ENCODE measurements at places on chromosomes 4 and X.

DNA sequence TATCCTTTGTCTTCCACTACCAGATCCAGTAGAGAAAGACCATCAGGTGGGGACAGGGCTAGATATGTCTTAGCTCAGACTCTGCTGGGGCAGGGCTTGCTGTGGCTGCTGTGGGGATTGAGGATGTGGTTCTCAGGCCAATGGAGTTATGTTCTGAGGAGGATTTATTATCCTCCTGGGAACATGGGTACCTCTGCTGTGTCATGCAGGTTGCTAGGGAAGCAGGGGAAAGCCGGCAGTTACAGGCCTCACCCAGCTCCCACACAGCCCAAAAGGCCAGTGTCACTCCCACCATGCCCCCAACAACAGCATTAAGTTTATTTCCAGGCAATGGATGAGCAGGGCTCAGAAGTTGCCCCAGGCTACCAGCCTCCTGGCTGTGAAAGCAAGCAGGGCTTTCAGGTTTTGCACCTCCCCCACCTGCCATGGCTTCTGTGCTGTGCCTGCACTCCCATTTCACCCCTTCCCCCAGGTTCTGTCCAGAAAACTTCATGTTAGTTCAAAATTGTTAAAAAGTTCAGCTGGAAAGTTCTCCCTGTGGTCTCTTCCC is 879.9 kb downstream of the ARAP2 start:
- no peak for DNase-seq

- no peak for DNase-seq
These were observed 4.9 kb downstream of the LYAR start for GRCh38 chr4:4284827-4285618.

GRCh38 chrX:115547448-115547847 is 13.5 kb upstream of the PLS3 start:
- DNase-seq, result no peak

- no peak for DNase-seq
These were observed 187.7 kb downstream of the GPAT3 start for GRCh38 chr4:83723609-83724008.

DNA sequence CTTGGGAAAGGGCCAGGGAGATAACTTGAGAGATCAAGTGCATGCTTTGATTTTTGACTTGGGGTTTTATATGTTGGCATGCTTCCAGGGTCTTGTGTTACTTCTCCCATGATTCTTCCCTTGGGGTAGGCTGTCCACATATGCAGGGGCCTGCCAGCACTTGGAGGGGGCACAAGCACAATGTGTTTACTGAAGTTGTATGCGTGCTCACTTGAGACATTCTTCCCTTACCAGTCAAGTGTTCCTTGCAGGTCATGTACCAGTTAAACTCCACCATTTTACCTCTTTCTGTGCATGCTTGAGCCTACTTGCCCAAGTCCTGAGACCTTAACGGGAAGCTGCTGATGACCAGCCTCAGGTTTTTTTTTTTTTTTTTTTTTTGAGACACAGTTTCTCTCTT is 1880.5 kb downstream of the ARAP2 start:
- no peak for DNase-seq

GRCh38 chr4:34066126-34066525 is 2178.2 kb downstream of the ARAP2 start:
- DNase-seq, result no peak

DNA sequence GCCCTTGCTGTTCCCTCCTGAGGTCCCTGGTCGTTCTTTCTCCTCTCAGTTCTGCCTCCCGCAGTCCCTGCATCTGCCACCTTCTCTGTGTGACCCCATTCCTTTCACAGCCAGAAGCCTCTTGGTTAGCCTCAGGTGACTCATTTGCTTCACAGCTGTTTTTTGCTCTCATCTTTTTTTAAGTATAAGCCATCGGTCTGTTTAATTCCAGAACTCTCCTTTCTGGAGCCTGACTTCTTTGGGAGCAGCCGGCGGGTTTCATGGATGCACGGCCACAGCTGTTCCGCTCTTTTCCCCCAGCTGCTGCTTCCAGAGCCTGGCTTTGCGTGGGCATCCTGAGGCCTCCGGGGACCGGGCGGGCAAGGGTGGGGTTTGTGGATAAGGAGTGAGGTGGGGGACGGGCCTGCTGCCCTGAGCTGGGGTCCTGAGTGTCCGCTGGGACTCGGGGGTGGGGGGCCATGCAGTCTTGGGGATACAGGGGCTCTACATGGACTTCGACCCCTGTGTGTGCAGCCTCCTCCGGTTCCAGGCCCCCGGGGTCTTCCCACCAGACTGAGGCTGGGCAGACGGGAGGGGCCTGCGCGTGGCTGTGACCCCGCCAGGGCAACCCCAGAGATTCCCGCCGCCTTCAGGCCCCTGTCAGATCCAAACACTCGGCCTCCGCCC is 46.7 kb downstream of the PCGF3 start:
- DNase-seq, result no peak

- peak; percentile 67 for DNase-seq
These were observed 77.9 kb downstream of the EGF start for GRCh38 chr4:109990261-109991257.

DNA sequence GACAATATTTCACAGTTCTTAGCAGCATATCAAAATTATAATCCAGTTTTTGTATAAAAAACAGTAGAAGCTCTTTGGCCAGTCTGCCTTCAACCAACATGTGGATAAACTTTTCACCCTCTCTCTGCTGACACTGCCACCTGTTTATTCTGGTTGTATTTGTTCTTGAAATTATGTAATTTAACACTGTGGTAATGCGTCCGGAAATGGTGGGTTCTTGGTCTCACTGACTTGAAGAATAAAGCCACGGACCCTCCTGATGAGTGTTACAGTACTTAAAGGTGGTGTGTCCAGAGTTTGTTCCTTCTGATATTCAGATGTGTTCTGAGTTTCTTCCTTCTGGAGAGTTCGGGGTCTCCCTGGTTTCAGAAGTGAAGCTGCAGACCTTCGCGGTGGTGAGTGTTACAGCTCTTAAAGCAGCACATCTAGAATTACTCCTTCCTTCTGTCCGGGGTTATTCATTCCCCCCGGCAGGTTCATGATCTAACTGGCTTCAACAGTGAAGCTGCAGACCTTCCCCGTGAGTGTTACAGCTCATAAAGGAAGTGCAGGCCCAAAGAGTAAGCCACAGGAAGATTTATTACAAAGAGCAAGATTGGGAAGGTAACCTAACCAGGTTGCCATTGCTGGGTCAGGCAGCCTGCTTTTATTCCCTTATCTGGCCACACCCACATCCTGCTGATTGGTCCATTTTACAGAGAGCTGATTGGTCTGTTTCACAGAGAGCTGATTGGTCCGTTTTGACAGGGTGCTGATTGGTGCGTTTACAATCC is 15.7 kb downstream of the FAM184B start:
- no peak for DNase-seq

DNA sequence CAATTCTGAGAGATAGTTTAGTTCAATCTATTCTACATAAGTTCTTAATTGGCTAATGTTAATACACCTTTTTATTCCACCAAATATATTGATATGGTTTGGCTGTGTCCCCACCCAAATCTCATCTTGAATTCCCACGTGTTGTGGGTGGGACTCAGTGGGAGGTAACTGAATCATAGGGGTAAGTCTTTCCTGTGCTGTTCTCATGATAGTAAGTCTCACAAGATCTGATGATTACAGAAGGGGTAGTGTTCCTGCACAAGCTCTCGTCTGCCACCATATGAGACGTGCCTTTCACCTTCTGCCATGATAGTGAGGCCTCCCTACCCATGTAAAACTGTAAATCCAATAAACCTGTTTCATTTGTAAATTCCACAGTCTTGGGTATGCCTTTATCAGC is 11.3 kb downstream of the PPA2 start:
- DNase-seq, result no peak

- DNase-seq, result no peak
These were observed 213.1 kb downstream of the DCAF12L2 start for GRCh38 chrX:125952973-125953372.

DNA sequence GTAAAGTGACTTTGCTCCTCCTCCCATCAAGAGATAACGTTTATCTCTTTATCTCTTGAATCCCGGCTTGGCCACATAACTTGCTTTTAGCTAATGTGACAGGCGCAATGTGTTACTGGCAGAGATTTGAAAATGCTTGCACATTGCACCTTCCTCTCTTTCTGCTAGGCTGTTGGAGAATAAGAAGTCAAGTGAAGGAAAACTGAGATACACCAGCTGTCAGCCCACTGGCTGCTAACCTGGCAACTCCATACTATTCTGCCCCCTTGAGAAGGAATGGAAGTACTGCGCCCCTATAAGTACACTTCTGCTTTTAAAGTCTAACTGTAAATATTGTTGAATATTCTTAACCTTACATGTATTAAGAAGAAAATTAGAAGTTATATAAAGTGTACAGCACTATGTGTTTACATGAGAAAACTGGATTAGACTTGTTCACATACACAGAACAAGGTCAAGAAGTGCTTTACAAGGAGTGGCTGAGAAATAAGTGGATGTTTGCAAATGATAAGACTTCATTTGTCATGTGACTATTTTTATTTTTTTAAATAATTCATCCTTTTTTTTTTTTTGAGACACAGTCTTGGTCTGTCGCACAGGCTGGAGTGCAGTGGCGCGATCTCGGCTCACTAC is 424.5 kb upstream of the CTSO start:
- DNase-seq, result no peak

GRCh38 chrX:110989447-110989846 is 106.5 kb upstream of the PAK3 start:
- no peak for DNase-seq

DNA sequence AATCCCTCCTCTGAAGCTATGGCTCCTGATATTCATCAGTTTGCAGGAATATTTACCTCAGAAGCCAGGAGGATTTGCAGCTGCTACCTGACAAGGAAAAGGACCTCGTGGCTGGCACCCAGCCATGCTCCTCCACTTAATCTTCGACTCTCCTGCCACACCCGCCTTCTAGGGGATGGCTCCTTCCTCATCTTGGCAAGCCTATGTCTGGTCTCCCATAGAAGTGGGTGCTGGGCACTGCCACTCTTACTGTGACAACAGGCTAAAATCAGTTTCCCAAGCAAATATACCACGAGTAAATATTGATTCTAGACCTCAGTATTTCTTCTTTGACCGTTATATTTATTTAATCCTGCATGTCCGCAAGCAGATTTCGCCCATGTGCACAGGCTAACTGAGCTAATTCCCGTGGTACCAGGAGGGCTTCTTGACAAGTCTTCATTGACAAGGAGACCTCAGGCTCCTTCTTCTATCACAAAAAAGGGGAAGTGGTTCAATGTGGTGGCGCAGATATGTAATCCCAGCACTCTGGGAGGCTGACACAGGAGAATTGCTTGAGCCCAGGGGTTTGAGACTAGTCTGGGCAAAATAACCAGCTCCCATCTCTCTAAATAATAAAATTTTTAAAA is 52.6 kb upstream of the DCTD start:
- DNase-seq, result no peak

GRCh38 chr4:48991357-48991756 is 5.3 kb downstream of the CWH43 start:
- DNase-seq, result no peak

DNA sequence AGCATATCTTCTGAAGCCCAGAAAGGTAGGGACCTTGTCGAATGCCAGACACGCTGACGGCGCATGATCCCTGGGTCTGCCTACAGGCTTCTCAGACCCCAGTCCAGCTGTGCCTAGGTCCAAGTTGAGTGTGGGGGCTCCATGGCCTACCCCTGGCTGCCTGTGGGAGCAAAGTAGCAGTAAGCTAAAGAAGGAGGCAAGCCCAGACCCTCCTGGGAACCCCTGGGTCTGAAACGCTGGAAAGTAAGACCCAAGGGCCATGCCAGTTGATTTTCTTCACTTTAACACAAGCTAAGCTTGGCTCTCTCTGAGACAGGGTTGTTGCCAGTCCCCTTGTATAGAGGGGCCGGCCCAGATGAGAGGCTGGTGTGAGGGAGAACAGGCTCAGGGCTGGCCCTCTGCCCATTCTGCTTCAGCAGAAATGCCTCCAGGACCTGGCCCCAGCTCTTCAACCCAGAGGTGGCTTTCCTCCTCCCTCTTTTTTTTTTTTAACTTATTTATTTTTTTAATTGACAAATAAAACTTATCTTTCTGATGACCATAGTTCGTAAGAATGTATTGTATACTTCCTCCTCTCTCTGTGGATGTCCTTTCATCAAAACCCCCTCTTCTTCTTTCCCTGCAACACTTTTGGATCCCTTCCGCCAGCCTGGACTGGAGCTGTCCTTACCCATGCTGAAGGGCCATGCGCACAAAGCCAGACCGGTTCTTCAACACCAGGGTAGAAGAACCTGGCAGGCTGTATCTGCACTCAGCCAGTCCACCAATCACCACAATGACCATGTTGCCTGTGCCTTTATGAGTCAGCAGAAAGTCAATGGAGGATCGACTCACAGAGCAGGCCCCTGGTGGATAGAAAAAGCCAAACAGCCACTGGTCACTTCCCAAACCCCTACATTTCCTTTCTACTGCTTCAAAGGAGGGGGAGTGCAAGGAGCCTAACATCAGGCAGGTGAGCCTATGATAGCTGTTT is 7.1 kb downstream of the AWAT2 start:
- no peak for DNase-seq

DNA sequence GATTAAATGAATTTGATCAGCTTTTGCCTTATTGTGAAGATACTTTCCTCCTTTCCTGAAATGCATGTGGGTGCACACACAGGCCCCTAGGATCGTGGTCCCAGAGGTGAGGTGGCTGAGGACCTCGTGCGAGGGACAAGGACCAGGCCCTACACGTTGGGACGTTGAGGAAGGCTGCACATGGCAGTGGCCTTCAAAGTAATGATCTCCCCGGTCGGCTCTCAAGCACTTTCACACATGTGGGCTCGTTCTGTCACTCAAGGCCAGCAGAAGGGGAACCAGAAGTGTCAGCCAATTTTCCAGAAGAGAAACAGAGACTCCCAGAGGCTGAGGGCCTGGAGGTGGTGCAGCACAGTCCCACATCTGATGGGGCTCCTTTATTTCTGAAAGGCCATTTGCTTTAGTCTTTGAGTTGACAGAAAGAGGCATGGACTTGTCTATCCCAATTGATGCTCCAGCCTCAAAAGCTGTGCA is 196.8 kb downstream of the AFAP1 start:
- DNase-seq, result no peak

Measured in B cell (primary cell).